ENCODE measurements at places on chromosomes 7 and 10. TPM values are rescaled to one million over a fixed set of nuclear protein-coding genes. Genes with fewer than 3 reads are reported as not detected.

TRIM74 gene
- not detected for total RNA-seq

KNDC1 gene
- not detected for total RNA-seq

STK31 gene
- total RNA-seq, result 0.25 TPM

SPDYE11 gene
- not detected for total RNA-seq

- no peak for DNase-seq
Observed at GRCh38 chr10:101056365-101057151, 5.2 kb upstream of the KAZALD1 start.

GRCh38 chr7:5237286-5237685, 45.5 kb upstream of the SLC29A4 start:
- peak; percentile 15 for DNase-seq

GRCh38 chr10:71648254-71648932, 71.2 kb downstream of the C10orf105 start:
- no peak for DNase-seq

GRCh38 chr10:24869354-24870015, 82.9 kb downstream of the PRTFDC1 start:
- DNase-seq, result peak; percentile 16

- no peak for DNase-seq
Observed at GRCh38 chr10:18224626-18225445, 84.6 kb downstream of the CACNB2 start.

DNA sequence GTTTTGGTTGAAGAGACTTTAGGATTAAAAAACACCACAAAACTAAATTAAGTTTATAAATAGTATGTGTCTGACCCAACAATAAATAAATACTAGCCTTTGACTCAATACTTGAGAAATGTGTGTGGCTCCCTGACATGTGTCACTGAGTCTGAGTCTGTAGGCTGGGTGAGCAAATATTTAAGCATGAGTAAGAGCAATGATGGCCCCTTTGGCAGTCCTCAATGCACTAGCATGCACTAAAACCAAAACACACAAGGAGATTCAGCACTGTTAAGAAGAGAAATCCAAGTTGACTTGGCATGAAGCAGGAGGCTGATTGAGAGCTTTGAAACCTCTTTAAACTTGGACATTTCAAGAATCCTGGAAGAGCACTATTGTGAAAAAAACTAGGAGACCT, 37.1 kb downstream of the CCDC71L start:
- peak; percentile 50 for DNase-seq

Data from renal cortical epithelial cell (primary cell).